ENCODE measurements at places on chromosomes 1 and 21.
A peak's percentile ranks its signal among the peaks of the same experiment; 100 is the strongest.

- DNase-seq = no peak
Measured at GRCh38 chr1:51218570-51218969, 17.5 kb upstream of the RNF11 start.

DNA sequence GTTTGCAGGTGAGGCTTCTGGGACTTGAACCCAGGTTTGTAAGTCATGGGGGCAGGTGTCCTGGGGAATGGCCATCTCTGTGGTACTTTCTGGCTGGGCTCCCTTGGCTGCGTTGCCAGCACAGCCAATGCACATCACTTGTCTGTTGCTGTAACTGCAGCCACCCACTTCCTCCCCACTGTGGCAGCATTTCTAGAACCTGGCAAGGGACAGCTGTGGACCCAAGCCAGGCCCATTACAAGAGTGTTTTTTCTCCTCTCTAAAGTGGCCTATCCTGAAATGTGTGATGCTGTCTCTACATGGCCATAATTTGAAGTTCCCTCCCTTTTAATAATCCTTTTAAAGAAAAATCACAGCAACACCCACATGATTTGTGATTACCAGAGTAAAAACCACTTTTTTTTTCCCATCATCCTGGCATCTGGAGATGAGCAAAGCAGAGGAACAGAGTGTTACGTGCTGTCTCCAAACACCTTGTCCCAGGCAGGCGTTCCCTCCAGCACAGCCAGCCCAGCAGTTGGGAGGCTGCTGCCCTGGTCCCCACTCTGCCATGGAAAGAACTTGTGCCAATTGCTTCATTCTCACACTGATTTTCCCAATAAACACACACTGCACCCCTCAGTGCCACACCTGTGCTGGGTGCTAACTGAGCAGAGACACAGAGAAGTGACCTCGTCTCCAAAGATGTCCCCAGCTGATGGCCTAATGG, 360.6 kb upstream of the USP24 start:
- no peak for DNase-seq

- DNase-seq = peak; percentile 53
Measured at GRCh38 chr1:196148367-196148970, 459.8 kb downstream of the KCNT2 start.

GRCh38 chr1:230026572-230026971, 40.5 kb upstream of the GALNT2 start:
- no peak for DNase-seq

- DNase-seq = peak; percentile 70
Measured at GRCh38 chr1:184298440-184299405, 88.1 kb upstream of the C1orf21 start.
